Stimulated activated naive CD4-positive, alpha-beta T cell treated with Interleukin-2 at 50 U/mL for 16 hours (primary cell): ENCODE measurements at places on chromosomes 7 and 10.

- no peak for DNase-seq
Observed at GRCh38 chr7:151226560-151226874, 488 bp downstream of the ABCF2 start.

- DNase-seq = no peak
Observed at GRCh38 chr10:47311193-47311931, 10.9 kb upstream of the GDF2 start.

- DNase-seq = no peak
Observed at GRCh38 chr7:92413550-92413949, 33.7 kb upstream of the GATAD1 start.

- DNase-seq = no peak
Observed at GRCh38 chr7:157707983-157708918, 371.4 kb downstream of the DNAJB6 start.

DNA sequence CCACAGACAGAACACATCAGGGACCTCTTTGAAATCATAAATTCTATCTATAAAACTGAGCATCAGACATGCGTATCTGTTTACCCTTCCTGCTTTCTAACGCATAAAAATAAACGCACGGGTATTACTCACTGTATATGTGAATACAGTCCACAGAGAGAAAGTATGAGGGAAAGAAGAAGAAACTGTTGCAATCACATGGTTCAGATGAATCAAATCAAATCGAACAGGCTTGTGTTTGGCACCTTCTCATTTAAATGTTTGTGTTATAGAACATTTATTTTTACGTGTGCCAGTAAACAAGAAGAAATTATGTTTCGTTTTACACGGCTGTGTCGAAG, 322.0 kb downstream of the FRMD4A start:
- DNase-seq = no peak

GRCh38 chr10:66882271-66882670, 43.6 kb upstream of the LRRTM3 start:
- no peak for DNase-seq

DNA sequence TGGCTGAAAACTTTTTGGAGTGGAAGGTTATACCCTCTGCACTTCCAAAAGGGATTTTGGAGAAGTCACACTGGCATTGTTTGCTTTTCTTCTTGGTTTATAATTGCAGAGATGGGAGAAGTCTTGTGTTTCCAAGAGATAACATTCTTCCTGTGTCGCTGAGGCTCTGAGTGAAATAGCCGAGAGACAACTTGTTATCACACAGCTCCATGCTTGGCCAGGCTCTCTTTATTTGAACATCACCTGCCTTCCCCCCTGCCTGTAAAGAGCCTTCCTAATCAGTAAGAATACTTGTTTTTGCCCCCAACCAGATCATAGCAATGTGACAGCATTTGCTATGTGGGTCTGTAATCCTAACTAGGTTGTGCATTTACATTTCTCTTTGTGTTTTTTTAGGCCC, 270.7 kb downstream of the GALNT17 start:
- DNase-seq = no peak

DNA sequence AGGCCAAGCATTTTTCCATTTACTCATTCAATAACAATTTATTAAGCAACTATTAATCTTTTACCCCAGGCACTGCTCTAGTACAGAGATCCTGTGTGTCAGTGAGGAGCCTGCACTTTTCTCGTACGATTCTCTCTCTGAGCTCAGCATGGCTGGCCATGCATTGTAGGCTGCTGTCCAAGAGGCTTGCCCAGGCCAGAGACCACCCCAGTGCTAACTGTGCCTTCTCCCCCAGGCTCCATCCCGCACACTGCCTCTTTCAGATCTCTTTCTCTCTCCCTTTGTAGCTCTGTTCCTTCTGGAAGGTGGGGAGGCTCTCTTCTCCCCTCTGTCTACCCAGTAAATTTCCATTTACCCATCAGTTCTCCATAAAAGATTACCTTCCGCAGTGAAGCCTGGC, 101.0 kb upstream of the IKZF1 start:
- no peak for DNase-seq

GRCh38 chr7:130732980-130733930, 752 bp downstream of the KLF14 start:
- no peak for DNase-seq

GRCh38 chr7:80333040-80333439, 178.8 kb downstream of the GNAT3 start:
- no peak for DNase-seq

- no peak for DNase-seq
Observed at GRCh38 chr7:27513885-27514284, 148.8 kb downstream of the HIBADH start.

DNA sequence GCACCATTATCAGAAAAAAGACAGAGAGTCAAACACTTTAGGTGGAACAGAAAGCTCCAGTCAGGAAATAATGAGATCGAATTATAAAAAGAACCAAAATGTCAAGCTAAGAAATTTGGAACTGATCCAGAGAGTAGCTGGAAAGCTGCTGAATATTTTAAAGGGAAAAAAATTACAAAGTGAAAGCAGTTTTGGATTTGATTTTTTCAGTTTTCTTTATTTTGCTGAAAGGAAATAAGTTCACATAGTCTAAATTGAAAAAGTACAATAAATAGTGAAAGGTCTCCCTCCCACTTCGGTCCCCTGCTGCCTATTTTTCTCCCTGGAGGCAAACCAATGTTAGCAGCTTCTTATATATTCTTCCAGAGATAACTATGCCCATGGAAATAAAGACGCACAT, 11.3 kb upstream of the TOMM7 start:
- no peak for DNase-seq

DNA sequence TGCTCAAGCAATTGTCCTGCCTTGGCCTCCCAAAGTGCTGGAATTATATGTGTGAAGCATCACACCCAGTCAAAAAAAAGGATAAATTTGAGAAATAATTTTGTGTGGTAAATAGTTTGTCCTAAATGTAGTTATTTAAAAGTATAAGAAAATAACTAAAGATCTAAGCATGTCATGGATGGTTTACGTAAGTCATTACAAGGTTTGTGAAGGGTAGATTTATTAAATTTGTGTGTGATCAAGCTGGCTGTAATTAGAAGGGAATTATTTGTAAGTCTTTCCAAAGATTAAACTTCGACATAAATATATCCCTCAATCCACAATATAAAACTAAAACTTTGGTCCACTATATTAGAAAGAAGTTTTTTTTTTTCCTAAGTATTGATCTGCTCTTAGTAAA, 28.6 kb downstream of the ORC5 start:
- no peak for DNase-seq

DNA sequence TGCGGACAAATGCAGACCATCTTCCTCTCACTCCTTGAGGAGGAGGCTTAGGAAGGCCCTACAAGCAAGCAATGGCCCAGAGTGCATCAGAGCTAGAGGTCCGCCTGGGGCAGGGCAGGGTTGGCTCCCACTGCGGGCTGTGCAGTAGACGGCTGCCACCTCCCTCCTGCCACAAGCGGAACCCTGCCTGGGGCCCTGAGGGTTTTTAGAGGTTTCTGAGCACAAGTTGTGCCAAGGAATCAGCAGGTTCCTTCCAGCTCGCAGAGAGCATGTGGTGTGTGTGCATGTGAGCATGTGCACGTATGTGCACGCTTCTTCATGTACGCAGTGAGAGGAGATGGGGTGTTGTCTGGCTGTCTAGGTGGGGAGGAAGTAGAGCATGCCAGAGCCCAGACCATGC, 25.9 kb upstream of the SMARCD3 start:
- DNase-seq = no peak

DNA sequence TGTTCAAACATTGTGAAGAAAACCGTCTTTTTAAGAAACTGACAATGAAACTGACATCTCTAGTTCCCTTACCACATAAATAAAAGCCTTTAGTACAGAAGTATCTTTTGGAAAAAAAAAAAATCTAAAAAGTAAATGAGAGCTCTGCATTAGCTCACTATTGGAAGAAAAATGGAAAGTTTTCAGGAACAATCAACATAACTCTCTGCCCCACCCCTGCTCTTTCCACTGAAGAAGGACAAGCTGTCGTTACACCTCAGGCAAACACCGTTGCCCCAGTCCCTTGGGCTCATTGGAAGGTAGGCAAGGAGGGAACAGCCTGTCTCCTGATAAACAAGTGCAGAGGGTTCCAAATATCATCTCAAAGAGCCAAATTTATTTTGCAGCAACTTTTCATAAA, 22.4 kb upstream of the C1QL3 start:
- no peak for DNase-seq

DNA sequence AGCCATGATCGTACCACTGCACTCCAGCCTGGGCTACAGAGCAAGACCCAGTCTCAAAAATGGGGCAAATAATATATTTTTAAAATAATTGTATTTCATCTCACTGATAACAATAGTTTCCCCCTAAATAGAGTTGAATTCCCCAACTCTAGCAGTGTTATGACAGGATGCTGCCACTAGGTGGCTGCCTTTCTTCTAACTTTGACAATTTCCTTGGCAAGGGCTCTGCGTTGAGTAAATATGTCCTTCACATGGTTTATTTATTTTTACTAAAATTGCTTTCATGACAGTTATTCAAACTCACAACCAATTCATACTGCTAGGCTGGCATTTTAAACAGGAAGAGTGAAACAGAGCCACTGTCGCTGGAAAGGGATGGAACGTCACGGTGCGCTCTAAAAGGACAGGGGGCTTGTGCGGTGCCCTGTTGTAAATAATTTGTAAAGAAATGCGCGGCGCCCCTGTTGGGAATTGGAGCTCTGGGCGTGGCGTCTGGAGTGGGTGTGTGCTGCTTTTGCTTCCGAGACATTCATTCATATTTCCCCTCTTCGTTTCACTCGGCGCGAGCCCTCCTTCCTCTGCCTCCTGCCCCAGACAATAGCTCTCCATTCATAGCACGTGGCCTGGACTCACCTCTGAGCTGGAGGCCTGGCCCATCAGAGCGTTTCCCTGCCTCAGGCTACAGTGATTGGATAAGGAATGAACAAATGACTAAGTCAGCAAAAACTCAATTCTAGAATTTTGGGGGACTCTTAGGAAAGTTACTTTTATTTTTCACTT, 20.5 kb upstream of the PITRM1 start:
- DNase-seq = peak; percentile 25
